ENCODE measurements at places on chromosomes 2 and 18. TPM values are rescaled to one million over a fixed set of nuclear protein-coding genes. Genes with fewer than 3 reads are reported as not detected.
A peak's percentile ranks its signal among the peaks of the same experiment; 100 is the strongest.

DNA sequence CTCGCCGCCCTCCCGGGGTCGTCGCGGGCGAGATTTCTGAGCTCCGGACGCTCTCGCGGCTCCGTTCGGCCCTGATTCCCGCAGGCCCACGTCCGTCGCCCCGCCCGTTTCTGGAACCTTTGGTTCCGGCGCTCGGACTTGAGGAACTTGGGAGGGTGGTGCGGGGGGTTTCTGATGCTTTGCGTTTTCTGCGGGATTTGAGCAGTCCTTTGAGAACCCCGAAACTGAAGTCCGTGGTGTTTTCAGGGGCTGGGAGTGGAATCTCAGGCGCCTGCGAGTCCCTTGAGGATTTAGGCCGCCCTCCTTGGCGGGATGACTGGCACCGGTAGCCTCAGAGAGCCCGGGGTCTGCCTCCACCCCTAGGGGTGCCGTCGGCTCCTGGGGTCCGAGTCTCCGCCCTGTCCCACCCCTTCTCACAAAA is 336 bp downstream of the THNSL2 start:
- no peak overlapping the region for H3K27ac ChIP-seq
- H3K4me3 ChIP-seq = peak overlapping the region; percentile 46
- H3K27me3 ChIP-seq = peaks cover 12% of the 10 kb centered on the region
- peaks cover 2% of the 10 kb centered on the region for H3K4me1 ChIP-seq
- no peaks in the 10 kb centered on the region for H3K36me3 ChIP-seq
- no peak for DNase-seq

DNA sequence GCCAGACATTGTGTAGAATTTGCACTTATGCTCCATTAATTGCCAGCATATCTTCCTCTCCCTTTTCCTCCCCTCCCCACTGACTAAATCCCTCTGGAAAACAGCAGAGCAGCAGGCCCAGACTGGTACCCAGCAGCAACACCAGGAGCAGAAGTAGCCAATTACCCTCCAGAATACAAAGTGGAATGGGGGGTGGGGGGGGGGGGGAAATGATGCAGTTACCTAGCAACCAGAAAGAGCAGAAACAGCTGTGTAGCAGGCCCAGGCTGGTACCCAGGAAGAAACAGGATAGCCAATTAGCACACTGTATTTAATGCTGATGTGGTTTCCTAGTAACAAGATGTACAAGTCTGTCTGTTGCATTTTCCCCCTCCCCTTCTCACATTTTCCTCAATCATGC is 52.3 kb downstream of the KLF7 start:
- no peak overlapping the region for H3K4me3 ChIP-seq
- H3K36me3 ChIP-seq = peaks cover 3% of the 10 kb centered on the region
- H3K27ac ChIP-seq = no peak overlapping the region
- H3K27me3 ChIP-seq = no peaks in the 10 kb centered on the region

GRCh38 chr2:120066800-120067547 is 54.1 kb downstream of the EPB41L5 start:
- H3K4me3 ChIP-seq = no peak overlapping the region
- no peak overlapping the region for H3K27ac ChIP-seq
- no peaks in the 10 kb centered on the region for H3K36me3 ChIP-seq
- no peaks in the 10 kb centered on the region for H3K4me1 ChIP-seq
- H3K27me3 ChIP-seq = no peaks in the 10 kb centered on the region

DNA sequence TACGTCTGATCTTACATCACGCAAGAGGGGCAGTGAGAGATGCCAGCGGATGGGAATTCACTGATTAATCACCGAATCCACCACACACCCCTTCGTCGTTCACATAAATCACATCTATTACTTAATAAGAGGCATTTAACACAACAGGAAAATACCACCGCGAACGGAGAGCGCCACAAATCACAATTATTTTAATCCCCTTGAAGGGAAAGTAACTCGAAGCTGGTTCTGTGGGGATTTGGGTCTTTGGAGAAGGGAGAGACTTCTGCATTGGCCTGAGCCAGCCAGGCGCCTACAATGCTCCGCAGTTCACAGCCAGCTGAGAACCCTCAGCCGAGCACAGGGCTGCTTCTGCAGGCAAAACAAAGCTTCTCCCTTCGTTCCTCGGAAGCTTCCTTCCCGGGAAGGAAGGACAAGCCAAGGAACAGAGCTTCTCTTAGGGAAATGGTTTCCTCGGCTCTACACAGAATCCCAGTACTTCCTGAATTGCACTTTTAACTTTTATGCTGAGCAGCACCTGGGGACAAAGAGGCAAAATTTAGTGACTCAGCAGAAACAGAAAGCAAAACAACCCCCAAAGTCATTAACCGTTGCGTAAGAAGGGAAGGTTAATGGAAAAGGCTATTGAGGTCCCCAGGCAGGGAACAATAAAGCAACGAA is at the start of gene LRP1B:
LRP1B (minus strand) TSS at position 7 of the 660 bp plus-strand sequence. CDS start 287 bp downstream, outside the sequence.
- no peak for DNase-seq
- no peak within 1 kb of the TSS for H3K4me3 ChIP-seq
- no peaks in the 10 kb centered on the region for H3K36me3 ChIP-seq
- peaks cover 4% of the 10 kb centered on the region for H3K4me1 ChIP-seq
- peaks cover 29% of the 10 kb centered on the region for H3K27me3 ChIP-seq
- H3K27ac ChIP-seq = no peak within 1 kb of the TSS

The TCF7L1 gene
- not detected for total RNA-seq

The HJURP gene
- total RNA-seq = 79.8 TPM

The MATN3 gene
- not detected for total RNA-seq

The C2orf92 gene
- total RNA-seq = 6.8 TPM

The LYPD1 gene
- not detected for total RNA-seq

The GPR39 gene
- not detected for total RNA-seq

The ZNF397 gene
- total RNA-seq = 18.9 TPM

Data from activated CD8-positive, alpha-beta T cell treated with anti-CD3 and anti-CD28 coated beads for 36 hours (primary cell).